Spinal cord (tissue), 10 donors: ENCODE measurements at places on chromosomes 2 and 18.

- no peak overlapping the region for H3K4me3 ChIP-seq
- no peaks in the 10 kb centered on the region for H3K4me1 ChIP-seq
- no peak for DNase-seq
- no peaks in the 10 kb centered on the region for H3K27me3 ChIP-seq
- H3K36me3 ChIP-seq: no peaks in the 10 kb centered on the region
Observed at GRCh38 chr2:7083580-7084509, 166.6 kb downstream of the RNF144A start.

GRCh38 chr2:27128668-27129571 lies 5.3 kb downstream of the ABHD1 start:
- no peak for DNase-seq
- peaks cover 45% of the 10 kb centered on the region for H3K36me3 ChIP-seq
- H3K27ac ChIP-seq: no peak overlapping the region
- peaks cover 24% of the 10 kb centered on the region for H3K4me1 ChIP-seq
- H3K4me3 ChIP-seq: no peak overlapping the region
- no peaks in the 10 kb centered on the region for H3K27me3 ChIP-seq

DNA sequence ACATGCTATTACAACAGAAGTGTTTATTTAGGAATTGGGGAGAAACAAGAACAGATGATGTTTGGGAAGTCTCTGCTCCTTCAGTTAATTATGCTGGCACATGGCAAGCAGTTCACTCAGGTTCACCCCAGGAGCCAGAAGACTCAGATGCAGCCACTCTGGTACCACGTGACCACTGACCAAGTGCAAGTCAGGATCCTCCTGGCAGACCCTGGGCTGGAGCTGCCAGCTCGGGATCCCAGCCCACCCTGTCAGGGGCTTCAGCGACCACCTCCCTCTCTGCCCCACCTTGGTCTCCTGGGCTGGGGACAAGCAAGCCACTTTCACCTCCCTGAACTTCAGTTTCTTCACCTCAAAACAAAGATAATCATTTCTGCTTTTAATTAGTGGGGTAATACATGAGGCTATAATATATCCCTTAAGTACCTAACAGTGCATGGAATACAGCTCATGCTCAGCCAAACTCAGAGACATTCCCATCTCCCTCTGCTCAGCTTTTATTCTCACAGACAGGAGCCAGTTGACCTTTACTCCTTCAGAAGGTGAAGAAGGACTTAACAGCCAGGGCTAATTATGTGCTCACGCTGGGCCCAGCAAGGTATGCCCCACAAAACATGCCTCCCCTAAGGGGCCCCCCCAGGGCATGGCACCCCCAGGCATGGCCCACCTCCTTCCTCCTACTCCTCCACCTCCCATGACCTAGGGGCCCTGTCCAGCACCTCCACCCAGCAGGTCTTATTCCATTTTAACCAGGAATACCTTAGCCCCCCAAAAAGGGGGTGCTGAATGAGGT lies 11.8 kb downstream of the CRACDL start:
- no peaks in the 10 kb centered on the region for H3K36me3 ChIP-seq
- H3K27ac ChIP-seq: no peak overlapping the region
- H3K27me3 ChIP-seq: no peaks in the 10 kb centered on the region
- no peak overlapping the region for H3K4me3 ChIP-seq

DNA sequence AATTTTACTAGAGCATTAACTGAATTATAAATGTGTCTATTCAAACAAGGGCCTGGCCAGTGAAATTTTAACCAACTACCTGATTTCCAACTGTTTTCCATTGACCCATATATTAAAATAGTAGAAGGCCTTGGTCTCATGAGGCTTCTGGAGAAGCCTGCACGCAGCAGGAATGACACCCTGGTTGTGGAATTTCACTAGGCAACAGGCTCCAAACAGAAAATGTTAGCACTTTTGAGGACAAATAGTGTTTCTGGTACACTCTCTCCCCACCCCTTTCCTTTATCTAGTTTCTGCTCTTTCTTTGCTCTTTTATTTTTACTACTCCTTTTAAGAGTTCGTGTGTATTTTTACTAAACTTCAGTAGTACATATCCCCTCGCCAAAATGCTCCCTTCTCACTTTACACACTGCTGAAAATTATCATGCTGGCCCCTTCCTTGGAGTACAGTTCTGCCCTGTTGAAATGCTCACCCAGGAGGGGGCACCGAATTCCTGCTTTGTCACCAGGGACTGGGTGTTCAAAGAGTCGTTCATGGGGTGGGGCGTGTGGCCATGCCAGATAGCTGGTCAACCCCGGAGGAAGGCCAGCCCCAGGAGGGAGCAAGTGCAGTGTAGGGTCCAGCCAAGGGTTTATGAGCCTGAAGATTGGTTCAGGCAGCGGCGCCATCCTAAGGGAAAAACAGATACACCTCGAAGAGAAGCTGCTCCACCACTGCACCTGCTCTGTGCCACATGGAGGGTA lies 22.1 kb upstream of the COL6A3 start:
- H3K27me3 ChIP-seq: no peaks in the 10 kb centered on the region
- DNase-seq: no peak
- no peaks in the 10 kb centered on the region for H3K36me3 ChIP-seq
- peak overlapping the region; percentile 7 for H3K27ac ChIP-seq
- peaks cover 23% of the 10 kb centered on the region for H3K4me1 ChIP-seq

GRCh38 chr18:6069539-6069938 lies 174.2 kb upstream of the TMEM200C start:
- no peak overlapping the region for H3K27ac ChIP-seq
- no peak overlapping the region for H3K4me3 ChIP-seq
- H3K27me3 ChIP-seq: no peaks in the 10 kb centered on the region
- no peak for DNase-seq
- no peaks in the 10 kb centered on the region for H3K36me3 ChIP-seq

- H3K27ac ChIP-seq: no peak overlapping the region
- no peak overlapping the region for H3K4me3 ChIP-seq
- H3K36me3 ChIP-seq: no peaks in the 10 kb centered on the region
- no peaks in the 10 kb centered on the region for H3K27me3 ChIP-seq
- no peaks in the 10 kb centered on the region for H3K4me1 ChIP-seq
- DNase-seq: peak; percentile 20
Observed at GRCh38 chr2:160472839-160473251, 20.8 kb downstream of the RBMS1 start.

DNA sequence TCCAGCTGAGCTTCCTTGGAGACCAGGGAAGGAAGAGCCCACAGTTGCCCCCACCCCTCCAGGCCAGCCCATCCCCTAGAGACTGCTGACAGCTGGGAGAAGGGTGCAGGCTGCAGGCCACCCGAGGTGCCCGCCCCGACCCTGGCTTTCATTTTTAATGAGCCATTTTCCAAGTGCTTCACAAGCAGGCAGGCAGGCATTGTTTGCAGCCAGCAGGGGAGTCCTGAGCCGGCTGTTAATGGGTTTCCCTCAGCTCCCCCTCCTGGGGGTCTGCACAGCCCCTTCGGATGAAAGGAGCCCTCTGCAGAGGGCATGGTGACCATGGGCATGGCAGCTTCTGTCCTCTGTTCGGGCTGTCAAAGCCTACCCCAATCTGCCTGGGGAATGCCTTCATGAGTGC lies 94.5 kb downstream of the ZBTB7C start:
- H3K27ac ChIP-seq: no peak overlapping the region
- H3K36me3 ChIP-seq: no peaks in the 10 kb centered on the region
- H3K4me1 ChIP-seq: peaks cover 43% of the 10 kb centered on the region
- DNase-seq: no peak
- no peaks in the 10 kb centered on the region for H3K27me3 ChIP-seq
- no peak overlapping the region for H3K4me3 ChIP-seq

GRCh38 chr18:44920441-44920840 lies 239.8 kb downstream of the SETBP1 start:
- H3K36me3 ChIP-seq: no peaks in the 10 kb centered on the region
- peaks cover 9% of the 10 kb centered on the region for H3K4me1 ChIP-seq
- H3K4me3 ChIP-seq: no peak overlapping the region

DNA sequence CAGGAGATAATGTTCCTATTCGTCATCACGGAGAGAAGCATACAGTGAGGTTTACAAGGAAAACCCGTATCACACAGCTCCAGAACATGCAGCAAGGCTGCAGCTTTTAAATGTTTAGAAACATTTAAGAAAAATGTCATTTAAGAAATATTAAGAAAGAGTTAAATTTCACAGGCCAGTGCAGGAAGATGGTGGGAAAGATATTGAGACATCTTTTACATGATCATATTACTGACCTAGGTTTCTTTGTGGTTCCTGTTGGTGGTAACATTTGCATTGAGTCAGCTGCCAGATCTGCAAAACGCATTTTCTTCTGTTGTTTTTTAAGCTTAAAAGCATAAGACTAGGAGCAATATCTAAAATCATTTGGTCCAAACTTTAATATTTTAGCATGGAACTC lies 44.9 kb downstream of the CPO start:
- H3K27me3 ChIP-seq: no peaks in the 10 kb centered on the region
- peaks cover 12% of the 10 kb centered on the region for H3K4me1 ChIP-seq
- no peak for DNase-seq
- H3K4me3 ChIP-seq: no peak overlapping the region
- no peaks in the 10 kb centered on the region for H3K36me3 ChIP-seq

DNA sequence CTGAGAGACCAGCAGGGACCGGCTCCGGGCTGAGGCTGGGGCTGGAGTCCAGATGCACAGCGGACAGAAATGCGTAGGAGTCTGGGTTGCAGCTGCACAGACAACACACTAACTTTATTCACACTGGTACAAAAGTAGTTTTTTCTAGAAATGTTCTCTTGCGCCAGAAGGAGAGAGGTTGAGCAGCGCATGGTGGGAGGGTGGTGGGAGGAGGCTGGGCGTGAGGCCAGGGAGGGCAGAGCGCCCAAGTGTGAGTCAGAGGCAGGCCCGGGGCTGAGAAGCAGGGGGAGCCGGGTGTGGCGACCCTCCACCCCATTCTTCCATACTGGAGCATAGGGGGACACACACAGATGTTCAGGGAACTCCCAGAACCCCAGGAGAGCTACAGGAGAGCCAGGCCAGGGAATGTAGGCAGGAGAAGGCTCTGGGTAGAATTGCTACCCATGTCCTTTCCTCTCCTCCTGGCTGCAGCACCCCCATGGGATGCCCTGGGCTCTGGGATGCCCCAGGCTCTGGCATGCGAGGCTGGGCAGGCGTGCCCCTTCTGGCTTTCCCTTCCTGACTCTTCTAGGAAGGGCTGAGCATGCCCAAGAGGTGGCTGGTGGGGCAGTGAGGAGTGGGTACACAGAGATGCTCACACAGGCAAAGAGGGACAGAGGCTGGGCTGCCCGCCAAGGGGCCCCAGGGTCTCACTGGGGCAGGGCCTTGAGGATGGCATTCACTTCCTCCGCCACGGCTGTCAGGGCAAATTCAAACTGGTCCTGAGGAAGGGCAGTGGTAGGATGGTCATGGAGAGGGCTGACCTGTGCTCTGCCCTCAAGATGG lies 10.6 kb downstream of the DNAJB2 start:
- DNase-seq: no peak
- H3K4me3 ChIP-seq: no peak overlapping the region
- H3K4me1 ChIP-seq: peaks cover 61% of the 10 kb centered on the region
- H3K27ac ChIP-seq: peak overlapping the region; percentile 94
- no peaks in the 10 kb centered on the region for H3K27me3 ChIP-seq
- peaks cover 51% of the 10 kb centered on the region for H3K36me3 ChIP-seq

DNA sequence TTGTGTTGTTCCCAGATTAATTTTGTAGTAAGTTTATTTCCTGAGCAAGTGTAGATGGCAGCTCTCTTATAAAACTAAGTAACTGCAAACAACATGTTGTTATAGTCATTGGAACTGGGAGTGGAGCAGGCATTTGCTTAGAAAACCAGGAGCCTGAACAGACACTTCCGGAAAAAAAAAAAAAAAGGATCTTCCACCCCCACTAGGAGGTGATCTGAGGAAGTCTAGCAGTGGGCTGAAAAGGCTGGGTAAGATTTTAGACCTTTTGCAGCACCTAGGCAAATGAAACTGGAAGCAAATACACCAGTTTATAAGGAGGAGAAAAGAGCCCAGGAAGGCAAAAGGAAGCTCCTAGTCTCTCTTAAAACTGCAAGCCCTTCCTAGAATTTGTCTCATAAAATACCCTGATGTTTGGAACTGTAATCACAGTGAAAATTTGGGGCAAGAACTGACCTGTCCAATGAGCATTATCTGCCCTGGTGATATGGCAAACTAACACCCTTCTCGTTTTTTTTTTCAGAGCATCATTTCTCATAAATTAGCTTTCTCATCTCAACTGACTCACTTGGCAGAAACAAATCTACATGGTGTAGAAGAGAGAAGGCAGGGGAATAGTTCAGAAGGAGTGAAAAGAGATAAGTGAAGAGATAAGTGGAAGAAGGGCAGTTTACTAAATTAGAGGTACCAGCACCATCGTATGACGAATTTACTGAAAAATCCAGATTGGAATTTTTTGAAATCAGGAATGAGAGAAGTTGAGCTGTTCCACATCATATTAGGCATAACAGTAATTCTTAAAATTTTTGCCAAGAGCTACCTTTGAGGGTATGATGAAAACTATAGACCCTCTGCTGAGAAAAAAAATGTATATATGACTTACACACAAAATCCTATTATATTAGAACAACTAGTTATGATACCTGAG lies 4.2 kb upstream of the CCNYL1 start:
- no peaks in the 10 kb centered on the region for H3K36me3 ChIP-seq
- peaks cover 4% of the 10 kb centered on the region for H3K4me1 ChIP-seq
- DNase-seq: no peak
- H3K27me3 ChIP-seq: no peaks in the 10 kb centered on the region
- no peak overlapping the region for H3K27ac ChIP-seq
